ENCODE measurements at places on chromosomes 4 and X.

DNA sequence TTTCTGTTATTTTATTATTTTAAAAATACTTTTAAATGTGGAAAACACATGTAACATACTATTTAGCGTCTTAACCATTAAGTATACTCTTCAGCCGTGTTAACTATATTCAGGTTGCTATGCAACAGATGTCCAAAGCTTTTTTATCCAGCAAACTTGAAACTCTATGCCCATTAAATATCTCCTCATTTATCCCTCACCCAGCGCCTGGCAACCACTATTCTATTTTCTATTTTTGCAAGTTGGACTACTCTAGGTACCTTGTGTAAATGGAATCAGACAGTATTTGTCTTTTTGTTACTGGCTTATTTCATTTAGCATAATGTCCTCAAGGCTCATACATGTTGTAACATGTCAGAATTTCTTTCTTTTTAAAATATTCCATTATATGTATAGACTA lies 174.6 kb downstream of the PCDH10 start:
- DNase-seq, result no peak

- DNase-seq, result no peak
Measured at GRCh38 chr4:1794809-1795298, 1.8 kb downstream of the FGFR3 start.

GRCh38 chrX:9997524-9997923 lies 30.4 kb downstream of the CLDN34 start:
- DNase-seq, result peak; percentile 50

GRCh38 chrX:75226280-75226679 lies 47.6 kb upstream of the UPRT start:
- DNase-seq, result no peak

- DNase-seq, result no peak
Measured at GRCh38 chr4:81814987-81815541, 343.4 kb upstream of the RASGEF1B start.

- DNase-seq, result no peak
Measured at GRCh38 chr4:3346146-3346545, 53.3 kb downstream of the RGS12 start.

- no peak for DNase-seq
Measured at GRCh38 chr4:15186149-15186548, 183.9 kb downstream of the CPEB2 start.

All from activated T-helper 9 cell treated with anti-CD3 and anti-CD28 coated beads, Interleukin-2, amount 50 U/mL, for 16 hours (primary cell).